ENCODE measurements at places on chromosomes 3 and 15.

GRCh38 chr15:69035205-69035917, 20.9 kb downstream of the NOX5 start:
- peaks cover 6% of the 10 kb centered on the region for H3K4me1 ChIP-seq
- H3K4me3 ChIP-seq: no peak overlapping the region
- H3K27ac ChIP-seq: no peak overlapping the region
- DNase-seq: no peak
- peaks cover 6% of the 10 kb centered on the region for H3K27me3 ChIP-seq

- H3K36me3 ChIP-seq: peaks cover 49% of the 10 kb centered on the region
- H3K4me3 ChIP-seq: no peak overlapping the region
- no peaks in the 10 kb centered on the region for H3K27me3 ChIP-seq
- DNase-seq: no peak
Observed at GRCh38 chr15:63061975-63062374, 19.4 kb downstream of the TPM1 start.

- no peak overlapping the region for H3K4me3 ChIP-seq
- H3K27ac ChIP-seq: no peak overlapping the region
Observed at GRCh38 chr3:157275832-157276231, 115.9 kb upstream of the CCNL1 start.

DNA sequence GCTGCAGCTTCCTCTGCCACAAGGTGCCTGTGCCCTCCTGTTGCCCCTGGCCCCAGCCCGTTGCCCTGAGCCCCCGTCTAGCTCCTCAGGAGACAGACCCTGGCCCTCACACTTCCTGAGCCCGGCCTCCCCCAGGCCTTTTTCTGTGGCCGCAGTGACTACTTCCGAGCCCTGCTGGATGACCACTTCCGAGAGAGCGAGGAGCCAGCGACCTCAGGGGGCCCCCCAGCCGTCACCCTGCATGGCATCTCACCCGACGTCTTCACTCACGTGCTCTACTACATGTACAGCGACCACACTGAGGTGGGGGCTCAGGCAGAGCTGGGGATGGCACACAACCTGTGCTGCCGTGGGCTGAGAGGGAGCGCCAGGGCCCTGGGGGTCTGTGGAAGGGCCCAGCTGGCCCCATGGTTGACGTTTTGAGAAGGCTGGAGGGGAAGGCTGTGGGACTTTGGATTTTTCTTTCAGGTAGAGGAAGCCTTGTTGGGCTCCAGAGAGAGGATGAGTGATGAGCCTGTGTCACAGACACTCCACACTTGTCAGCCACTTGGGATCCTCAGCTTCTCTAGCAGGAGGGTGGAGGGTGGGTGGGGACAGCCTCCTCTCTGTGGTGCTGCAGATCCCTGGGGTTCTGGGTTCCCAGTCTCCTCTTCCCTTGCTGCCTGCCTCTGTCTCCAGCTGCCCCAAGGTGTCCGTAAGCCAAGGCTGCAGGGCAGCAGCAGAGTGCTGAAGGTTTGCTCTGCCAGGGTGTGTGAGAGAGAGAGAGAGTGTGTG, 5.0 kb downstream of the ABTB1 start:
- no peak overlapping the region for H3K4me3 ChIP-seq
- H3K4me1 ChIP-seq: peaks cover 12% of the 10 kb centered on the region
- no peak overlapping the region for H3K27ac ChIP-seq
- DNase-seq: no peak

DNA sequence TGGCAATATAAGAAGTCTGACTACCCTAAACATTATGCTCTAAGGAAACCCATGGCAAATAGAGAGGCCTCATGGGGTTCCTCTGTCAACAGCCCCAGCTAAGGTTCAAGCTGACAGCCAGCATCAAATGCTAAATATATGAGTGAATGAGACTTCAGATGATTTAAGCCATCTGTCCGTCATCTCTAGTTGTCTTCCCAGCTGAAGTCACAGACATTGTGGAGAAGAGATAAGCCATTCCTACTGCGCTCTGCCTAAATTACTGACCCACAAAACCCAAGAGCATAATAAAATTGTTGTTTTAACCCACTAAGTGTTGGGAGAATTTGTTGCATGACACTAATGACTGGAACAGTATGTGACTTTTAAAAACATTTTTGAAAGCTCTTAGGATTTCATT, 87.3 kb upstream of the IGSF10 start:
- no peak for DNase-seq
- no peaks in the 10 kb centered on the region for H3K4me1 ChIP-seq

Measured in spinal cord (tissue), 10 donors.